ENCODE measurements at places on chromosomes 4 and X.

- DNase-seq, result no peak
Observed at GRCh38 chrX:18983666-18984380, at the start of gene PHKA2. Gene PHKA2 (minus strand): TSS chrX:18984114. CDS start chrX:18983932, 182 bp downstream.

DNA sequence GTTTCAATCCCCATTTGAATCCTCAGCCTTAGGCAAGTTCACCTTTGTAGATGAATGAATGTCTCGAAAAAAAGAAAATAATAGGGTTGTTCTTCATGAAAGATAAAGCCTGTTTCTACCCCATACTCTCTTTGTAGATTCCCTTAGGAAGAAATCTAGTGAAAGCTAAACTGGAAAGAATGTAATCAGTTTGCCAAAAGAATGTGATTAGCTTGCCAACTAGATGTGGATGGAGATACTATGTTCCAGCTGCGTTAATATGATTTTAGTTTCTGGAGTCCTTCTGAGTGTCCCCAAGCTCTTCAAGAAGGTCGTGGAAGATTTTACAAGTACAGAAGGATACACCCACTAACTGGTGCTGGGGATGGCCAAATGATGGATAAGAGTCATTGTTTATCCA lies 162.3 kb upstream of the EDNRA start:
- DNase-seq, result no peak

GRCh38 chr4:119039779-119040178 lies 95.9 kb upstream of the MYOZ2 start:
- DNase-seq, result no peak

- no peak for DNase-seq
Observed at GRCh38 chr4:71445811-71446210, 107.0 kb downstream of the SLC4A4 start.

DNA sequence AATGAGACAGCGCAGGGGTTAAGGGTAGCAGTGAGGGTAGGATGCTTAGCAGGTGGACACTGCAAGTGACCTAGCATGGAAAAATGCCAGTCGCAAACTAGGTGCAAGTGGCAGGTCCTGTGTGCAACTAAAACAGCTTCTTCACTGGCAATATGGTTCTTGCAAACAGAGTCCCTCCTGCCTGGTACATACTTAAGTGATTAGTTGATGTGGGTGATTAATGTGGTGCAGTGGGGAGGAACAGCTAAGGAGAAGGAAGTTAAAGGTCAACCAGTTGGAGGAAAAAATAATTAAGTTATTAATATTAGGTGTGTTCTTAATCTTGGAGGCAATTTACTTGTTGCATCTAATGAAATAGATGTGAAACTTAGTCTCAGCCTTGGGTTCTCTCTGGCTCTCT lies 121.6 kb upstream of the IGFBP7 start:
- DNase-seq, result no peak

GRCh38 chr4:1323635-1324442 lies 23.2 kb upstream of the UVSSA start:
- DNase-seq, result no peak
